ENCODE measurements at places on chromosomes 1 and 21.

GRCh38 chr1:101849356-101849755 lies 147.4 kb downstream of the OLFM3 start:
- DNase-seq, result no peak

GRCh38 chr1:212346601-212347000 lies 61.4 kb downstream of the PPP2R5A start:
- no peak for DNase-seq

DNA sequence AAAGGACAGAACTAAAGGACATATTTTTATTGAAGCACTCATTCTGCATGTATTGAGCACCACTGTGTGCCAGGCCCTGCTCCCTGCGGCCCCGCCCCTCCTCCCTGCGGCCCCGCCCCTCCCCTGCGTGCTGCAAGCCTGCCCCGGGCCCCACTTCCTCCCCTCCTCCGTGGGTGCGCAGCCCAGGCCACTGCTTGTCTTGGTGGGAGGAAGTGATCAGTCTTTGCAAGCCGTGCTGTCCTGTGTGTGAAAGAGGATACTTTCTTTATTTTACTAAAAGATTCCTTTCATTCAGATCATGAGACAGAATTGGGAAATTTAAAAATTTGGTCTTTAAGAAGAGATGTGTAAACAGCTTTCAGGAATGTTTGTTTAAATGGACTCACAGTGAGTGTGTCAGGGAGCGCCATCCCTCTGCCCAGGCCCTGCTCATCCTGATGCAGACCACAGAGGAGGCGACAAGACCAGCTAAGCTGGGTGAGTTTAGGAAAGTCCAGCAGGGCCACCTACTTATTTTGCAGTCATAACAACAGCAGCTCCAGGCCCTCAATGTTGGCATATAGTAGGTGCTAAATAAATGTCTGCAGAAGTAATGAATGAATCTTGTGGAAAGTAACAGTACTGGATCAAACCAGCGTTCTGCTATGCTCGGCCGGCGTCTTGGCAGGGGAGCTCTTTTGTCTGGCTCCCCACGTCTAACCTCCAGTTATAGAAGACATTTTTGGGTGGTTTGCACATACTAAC lies 88.3 kb upstream of the SELENON start:
- DNase-seq, result no peak

DNA sequence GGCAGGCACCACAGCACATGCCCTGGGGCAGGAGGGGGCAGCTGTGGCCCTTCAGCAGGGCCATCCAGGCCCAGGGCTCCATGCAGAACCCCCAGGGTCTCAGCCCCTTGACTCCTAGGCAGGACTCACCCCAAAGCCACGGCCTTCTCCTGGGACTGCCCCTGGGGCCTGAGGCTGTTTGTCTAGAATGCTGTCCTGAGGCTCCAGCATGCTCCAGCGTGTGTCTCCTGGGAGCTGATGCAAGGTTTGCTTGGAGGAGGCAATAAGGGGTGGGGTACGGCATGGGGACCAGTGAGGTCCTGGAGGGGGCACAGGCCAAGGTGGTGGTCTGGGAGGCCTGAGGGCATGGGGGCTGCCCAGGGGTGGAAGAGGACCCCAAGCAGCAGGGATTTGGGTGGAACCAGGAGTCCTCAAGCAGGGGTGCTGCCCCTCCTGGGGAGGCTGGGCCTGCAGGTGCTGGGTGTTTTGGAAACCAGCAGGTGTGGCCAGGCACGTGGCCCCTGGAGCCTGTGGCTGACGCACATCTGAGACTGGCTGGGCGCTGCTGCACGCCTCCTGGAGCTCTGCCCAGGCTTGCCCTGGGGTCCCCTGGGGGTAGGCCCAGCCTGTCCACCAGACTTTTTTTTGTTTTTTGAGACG lies 7.8 kb upstream of the CALML6 start:
- DNase-seq, result no peak

DNA sequence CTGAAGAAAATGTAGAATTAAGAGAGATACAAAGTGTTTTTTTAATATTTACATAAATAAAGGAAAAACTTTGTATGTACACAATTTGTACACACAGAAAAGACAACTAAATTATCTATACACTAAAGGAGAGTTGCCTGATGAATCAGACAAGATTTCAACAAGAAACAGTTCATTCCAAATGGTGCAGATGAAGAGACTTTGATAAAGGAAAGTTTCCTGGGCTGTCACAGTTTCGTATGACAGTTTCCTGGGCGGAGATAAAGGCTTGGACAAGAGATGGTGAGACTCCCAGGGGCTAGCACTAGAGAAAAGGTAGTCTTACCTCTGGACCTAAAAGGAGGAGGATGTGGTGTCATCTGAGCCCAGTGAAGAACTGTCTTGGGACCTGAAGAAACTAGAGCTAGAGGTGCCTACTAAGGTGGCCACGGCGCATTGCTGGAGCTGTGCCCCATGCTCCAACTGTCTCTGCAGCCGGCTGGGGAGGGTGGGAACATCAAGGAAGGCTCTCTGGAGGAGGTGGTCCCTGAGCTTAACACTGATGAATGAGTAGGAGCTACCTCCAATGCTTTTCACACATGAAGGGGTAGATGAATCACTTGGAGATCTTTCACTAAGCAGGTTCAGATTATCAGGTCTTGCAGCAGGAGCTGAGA lies 32.2 kb downstream of the ETS2 start:
- DNase-seq, result no peak

GRCh38 chr1:24465099-24465498 lies 37.5 kb upstream of the RCAN3 start:
- DNase-seq, result no peak

DNA sequence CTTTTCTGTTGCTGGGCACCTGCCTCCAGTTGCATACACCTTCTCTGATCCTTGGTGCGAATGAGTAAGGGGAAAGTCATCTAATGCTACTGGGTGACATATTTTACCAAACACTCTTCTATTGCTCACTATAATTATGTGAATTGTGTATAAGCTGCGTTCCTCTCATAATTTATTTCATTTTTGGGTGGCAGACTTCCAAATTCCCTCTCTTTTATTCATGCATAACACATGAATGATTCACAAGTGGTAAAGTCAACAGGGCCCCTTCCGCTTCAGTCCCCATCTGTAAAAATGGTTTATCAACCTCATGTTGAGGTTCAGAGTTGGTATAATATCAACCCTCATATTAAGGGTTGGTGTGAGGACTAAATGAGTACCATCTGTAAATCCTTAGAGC lies 3.2 kb upstream of the QSOX1 start:
- DNase-seq, result no peak

DNA sequence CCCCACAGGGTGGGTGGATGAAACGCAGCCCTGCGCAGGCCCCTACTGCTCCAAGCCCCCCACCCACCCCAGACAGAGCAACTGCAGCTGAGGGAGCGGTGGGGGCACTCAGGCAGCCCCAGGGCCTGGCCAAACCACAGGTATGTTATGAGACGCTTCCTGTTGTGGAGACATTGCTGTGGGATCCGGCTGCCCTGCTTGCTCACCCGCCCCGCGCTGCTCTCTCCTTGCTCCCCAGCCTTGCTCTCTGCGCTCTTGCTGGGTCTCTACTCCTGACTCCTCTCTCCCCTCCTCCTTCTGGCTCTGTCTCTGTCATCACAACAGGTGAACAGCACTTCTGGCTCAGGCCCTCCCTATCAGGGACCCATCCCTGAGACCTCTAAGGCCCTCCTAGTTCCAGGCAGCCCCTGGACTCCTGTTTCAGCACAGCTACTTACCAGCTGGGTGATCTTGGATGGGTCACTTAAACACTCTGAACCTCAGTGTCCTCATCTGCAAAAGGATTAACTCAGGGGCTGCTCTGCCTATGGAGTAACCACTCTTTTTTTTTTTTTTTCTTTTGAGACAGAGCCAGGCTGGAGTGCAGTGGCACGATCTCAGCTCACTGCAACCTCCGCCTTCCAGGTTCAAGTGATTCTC lies 15.9 kb downstream of the COL8A2 start:
- DNase-seq, result no peak

- DNase-seq, result no peak
Measured at GRCh38 chr1:39130325-39130724, 74.2 kb upstream of the MACF1 start.

GRCh38 chr1:81192647-81193642 lies 607.8 kb upstream of the ADGRL2 start:
- no peak for DNase-seq

GRCh38 chr1:30807318-30808066 lies 49.9 kb upstream of the LAPTM5 start:
- DNase-seq, result no peak

DNA sequence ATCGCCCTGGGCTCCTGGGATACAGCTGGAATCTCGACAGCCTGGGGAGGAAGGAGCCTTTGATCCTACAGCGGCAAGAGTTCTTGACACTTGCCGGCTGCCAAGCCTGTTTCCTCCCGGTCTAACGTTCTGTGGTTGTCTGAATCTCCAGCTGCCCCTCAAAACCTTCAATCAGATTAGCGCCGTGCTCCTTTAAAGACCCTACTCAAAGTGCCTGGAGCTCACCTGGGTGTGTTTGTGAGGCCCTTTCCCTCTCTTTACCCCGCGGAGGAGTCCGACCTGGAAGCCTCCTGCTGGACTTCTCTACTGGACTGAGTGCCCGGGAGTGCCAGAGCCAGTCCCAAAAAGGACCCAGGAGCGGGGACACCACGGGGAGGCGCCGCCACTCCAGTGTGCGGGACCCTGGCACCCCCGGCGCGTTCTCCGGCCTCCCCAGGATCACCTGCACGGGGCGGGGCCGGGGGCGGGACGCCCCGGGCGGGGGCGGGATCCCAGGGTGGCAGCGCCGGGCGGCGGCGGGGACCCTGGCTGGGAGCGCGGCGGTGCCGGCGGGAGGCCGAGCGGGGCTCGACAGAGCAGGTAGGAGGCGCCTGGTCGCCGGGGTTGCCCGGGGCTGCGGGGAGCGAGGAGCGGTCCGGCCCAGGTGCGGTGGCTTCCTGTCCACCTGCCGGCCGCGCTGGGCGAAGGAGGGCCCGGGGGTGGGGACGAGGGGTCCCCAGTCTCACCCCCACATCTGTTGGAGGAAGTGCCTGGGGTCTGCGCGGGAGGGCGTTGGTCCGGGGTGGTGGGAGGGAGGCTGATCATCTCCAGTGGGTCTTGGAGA lies at the start of gene NCMAP:
NCMAP (plus strand) TSS at position 497 of the 823 bp plus-strand sequence. CDS start 39,344 bp downstream, outside the sequence.
- DNase-seq, result no peak

GRCh38 chr1:220957233-220957605 lies 78.0 kb downstream of the HLX start:
- no peak for DNase-seq

GRCh38 chr1:28028873-28029654 lies 59.3 kb downstream of the EYA3 start:
- no peak for DNase-seq

GRCh38 chr21:42198929-42199867 lies 19.7 kb upstream of the ABCG1 start:
- peak; percentile 35 for DNase-seq

GRCh38 chr1:39979654-39980053 lies 24.7 kb downstream of the MFSD2A start:
- DNase-seq, result no peak

DNA sequence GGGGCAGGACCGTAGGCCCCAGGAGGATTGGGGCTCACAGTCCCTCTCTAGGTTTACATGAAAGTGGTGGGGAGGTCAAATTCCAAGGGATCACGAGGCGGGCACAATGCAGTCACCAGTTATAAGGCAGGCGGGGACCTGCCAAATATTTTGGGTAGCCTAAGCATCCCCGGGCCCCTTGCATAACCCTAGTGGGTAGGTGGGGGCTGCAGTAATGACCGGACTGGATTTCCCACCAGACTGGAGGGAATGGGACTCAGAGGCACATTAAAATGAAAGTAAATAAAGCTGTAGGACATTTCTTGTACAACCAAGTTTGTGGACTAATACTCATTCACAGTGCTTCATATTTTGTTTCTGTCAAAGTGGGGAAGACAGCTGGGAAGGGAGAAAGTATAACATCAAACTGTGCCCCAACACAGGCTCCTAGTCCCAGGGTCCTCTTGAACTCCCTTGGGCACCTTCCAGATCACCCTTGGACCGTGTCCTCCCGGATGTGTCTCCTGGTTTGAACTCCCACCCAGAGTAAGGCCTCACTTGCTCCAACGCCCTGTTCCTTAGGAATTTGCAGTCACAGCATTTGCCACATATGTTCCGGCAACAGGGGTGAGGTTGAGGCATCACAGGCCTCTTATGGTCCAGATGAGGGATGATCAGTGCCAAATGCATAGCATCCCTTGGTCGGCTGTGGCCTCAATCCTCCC lies 28.4 kb upstream of the KIAA0040 start:
- DNase-seq, result no peak

DNA sequence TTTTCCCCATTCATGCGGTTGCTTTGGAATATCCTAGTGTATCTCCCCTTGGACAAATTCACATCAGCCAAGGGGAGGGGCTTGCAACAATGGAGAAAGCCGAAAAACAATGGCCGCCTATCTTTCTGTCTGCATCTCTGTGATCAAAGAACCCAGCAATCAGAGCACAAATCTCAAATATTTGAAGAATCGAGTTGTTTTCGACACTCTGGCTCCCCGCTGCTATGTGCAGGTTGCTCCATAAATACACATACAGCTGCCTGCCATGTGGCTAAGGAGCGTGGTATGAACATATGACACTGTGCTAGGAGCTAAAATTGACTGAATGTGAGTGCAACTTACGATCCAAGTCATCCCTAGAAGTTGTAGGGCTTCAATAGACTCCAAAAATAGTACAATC lies 8.5 kb downstream of the CFHR4 start:
- no peak for DNase-seq

DNA sequence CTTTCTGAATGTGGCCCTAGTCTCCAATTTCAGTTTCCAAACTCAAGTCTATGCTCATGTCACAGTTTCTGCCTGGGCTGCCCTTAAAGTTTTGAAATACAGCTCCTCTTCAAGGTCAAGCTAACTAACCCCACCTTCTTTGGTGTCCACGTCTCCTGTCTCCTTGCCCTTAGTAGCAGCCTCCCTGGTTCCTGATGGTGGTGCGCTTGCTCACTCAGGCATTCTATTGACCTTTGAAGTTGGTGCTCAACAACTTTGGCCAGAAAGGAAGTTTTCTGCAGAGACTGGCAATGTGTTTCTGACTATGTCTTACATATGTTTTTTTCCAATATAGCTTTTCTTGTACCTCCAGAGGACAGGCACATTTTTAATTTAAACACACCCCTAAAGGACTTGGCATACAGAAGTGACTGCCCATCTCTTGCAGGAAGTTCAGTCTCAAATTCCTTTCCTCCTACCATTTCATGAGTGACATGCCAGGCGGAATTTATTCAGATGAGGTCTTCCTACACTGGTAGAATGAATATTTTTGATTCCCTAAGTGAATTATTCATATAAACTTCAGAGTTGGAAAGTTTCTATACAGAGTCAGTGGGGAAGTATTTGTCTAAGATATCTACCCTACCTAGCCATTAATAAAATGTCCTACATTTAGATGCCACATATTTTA lies 364.3 kb upstream of the USP24 start:
- DNase-seq, result no peak
